ENCODE measurements at places on chromosomes 7 and 10.

- no peak for DNase-seq
These were observed 160.7 kb upstream of the ADCY1 start for GRCh38 chr7:45413419-45413818.

GRCh38 chr7:143361552-143362130 lies 872 bp downstream of the FAM131B start:
- DNase-seq, result peak; percentile 58

- DNase-seq, result no peak
These were observed 49.7 kb upstream of the TARP start for GRCh38 chr7:38323156-38323555.

- no peak for DNase-seq
These were observed 36.0 kb upstream of the DPYSL4 start for GRCh38 chr10:132150777-132151176.

DNA sequence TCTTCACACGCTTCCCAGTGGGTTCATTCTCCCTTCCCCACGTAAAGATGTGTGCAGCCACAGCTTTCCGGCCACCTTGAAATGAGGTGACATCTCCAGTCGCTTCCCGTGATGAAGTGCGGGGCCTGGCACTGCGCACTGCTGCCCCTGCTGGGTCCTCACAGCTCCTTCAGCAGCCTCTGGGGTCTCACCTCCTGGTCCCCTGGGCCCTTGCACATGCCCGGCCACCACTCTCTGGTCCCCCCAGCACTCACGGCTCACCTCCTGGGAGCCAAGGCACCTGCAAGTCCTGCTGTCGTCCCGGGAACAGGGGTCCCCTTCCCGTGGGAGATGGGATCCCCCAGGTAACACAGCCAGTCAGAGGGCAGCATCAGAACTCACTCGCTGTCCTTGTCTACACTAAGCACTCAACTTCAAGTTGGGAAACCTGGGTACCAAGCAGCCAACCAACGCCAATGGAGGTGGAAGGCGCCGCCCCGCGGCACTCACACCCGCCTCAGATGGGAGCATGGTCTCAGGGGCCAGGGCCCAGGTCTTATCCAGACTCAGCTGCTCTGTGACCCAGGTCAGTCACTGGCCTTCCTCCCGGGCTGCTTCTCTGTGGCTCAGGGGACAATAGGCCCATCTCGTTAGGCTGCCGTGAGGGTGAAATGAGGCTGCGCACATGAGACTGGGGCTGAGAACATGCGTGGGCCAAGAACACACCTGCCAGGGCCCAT lies 176.2 kb downstream of the PTPRN2 start:
- peak; percentile 70 for DNase-seq

- DNase-seq, result no peak
These were observed 30.7 kb downstream of the CUL2 start for GRCh38 chr10:35059481-35059880.

All from kidney (tissue), 22 donors.